Kidney (tissue), 22 donors: ENCODE measurements at places on chromosomes 3 and 15.

DNA sequence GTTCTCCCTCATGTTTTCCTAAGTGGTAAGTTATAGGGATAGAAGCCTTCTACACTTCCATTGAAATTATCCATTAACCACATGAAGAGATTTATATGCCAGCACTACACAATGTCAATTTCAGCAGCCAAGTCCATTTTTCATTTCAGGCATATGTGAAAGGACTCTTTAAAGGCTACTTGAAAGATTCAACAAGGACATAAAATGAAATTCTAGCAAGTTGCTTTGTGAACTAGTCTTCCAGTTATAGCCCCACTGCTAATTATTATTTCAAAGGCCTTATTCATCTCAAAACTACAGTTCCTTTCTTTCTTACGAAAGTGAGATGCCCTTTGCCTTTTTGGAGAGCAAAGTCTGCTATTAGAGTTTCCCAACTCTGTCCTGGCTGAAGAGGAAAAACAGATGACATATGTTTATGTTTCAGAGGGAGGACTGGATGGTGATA is 66.0 kb upstream of the SLC2A2 start:
- DNase-seq: peak; percentile 44

- peak; percentile 33 for DNase-seq
These were observed 52.0 kb upstream of the LRIG1 start for GRCh38 chr3:66552846-66553245.

GRCh38 chr15:82943176-82943575 is 9.3 kb downstream of the HOMER2 start:
- no peak for DNase-seq

- no peak for DNase-seq
These were observed 222.8 kb downstream of the ADAMTS9 start for GRCh38 chr3:64464955-64465354.

- DNase-seq: no peak
These were observed 60.6 kb downstream of the TCF12 start for GRCh38 chr15:56978898-56979662.

GRCh38 chr3:53160061-53160659 is 849 bp upstream of the PRKCD start:
- no peak for DNase-seq

- no peak for DNase-seq
These were observed 845.9 kb downstream of the TBL1XR1 start for GRCh38 chr3:176351408-176351807.

- no peak for DNase-seq
These were observed 70.8 kb downstream of the RAB11A start for GRCh38 chr15:65939901-65940617.

DNA sequence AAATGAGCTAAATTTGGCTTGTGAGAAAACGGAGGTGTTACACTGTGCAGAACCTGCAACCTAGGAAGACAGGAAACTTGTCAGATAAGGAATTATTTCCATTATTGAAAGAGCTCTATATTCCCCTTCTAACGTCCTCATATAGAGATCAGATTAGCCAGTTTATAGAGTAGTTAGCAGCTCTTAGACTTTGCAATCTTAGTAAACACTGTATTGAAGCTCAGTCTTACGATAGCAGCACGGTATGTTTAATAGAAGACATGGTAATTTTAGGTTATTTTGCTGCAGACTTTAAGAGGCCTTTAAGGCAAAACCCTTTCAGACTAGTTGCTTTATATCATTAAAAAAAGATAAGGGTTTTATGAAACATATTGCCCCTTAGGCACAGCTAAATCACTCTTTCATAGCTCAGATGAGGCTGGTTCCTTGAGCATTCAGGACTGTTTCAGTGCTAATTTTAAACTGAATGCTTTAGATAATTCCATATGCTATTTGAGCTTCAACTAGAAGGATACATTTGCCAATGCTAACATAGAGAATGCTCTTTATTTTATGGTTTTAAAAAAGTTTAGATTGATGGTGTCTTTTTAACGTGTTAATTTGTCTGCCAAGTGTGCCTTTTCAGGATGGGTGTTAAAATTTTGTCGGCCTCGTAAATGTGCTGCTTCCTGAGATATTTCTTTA is 234.3 kb downstream of the PYDC2 start:
- DNase-seq: peak; percentile 4

- peak; percentile 79 for DNase-seq
These were observed 26.8 kb upstream of the SEMA4B start for GRCh38 chr15:90174140-90174875.

DNA sequence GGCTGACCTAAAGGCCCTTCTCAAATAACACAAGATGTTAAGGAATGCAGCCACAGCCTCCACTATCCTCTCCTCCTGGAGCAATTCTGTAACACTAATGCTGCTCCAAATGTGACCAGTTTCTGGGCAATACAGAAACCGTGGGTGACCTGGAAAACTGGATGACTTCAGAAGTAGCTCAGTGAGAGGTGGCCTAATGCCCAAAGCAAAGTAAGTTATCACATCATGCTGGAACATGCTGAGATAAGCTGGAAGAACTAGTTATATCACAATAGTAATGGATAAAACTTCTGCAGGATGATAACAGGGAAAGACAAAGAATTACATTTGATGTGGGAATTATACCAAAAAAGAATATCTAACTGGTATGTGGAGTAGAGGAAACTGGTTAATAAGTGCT is 72.0 kb downstream of the DHX30 start:
- no peak for DNase-seq

GRCh38 chr3:11629716-11630115 is 14.0 kb downstream of the VGLL4 start:
- DNase-seq: no peak

- no peak for DNase-seq
These were observed 49.3 kb downstream of the ADAMTS9 start for GRCh38 chr3:64638511-64638910.

GRCh38 chr15:82681371-82681770 is 28.3 kb downstream of the AP3B2 start:
- DNase-seq: no peak

DNA sequence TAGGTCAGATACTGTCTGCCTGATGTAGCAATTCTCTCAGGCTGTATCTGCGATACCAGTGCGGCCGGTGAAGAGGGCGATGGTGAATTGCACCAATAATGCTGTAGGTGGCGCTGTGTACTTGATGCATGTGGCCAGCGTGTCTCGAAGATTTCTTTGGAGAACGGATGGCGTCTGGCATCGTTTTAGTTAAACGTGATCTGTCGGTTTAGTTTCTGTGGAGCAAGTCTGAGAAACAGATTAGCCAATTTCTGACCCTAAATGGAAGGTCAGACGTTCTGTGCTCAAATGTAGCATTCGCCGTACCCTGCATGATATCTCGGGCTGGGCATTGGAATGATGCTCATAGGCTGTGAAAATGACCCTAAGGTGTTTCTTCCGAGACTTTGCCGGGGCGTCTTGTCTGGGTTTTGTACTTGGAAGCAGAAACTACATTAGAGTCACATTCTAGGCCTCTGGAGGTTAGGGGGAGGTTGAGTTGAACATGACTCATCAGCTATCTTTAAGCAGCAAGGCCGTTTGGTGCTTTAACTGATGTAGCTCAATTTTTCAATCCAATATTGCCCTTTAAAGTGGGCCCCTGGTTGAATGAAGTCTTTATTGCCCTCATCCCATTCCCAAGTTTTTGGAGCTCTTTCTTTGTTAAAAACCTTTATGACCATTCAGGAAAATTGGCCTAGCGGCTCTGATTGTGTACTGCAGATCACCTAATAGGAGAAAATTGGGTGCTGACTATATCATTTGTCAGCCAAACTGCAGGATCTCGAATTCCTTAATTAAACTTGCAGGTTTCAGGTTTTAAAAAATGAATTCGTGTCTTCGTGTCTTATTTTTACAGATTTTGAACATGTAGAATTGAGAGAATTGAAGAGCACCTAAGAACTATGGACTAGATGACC is 80.0 kb downstream of the SQOR start:
- DNase-seq: peak; percentile 73

DNA sequence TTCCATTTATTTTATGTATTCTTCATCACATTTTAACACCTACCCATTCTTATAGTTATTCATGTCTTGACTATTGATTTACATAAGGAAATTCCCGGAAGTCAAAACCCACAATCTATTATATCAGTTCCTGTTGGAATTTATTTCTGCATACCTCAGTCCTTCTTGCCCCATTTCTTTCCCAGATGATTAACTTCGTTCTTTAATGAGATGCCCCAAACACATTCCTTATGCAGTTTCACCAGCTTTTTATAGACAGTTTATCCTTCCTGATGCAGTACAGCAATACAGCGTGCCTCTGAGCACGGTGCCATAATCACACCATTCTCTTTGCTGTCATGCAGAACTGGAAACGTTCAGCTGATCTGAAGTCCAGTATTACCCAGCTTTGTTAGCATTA is 175.8 kb upstream of the NANOGP8 start:
- no peak for DNase-seq

DNA sequence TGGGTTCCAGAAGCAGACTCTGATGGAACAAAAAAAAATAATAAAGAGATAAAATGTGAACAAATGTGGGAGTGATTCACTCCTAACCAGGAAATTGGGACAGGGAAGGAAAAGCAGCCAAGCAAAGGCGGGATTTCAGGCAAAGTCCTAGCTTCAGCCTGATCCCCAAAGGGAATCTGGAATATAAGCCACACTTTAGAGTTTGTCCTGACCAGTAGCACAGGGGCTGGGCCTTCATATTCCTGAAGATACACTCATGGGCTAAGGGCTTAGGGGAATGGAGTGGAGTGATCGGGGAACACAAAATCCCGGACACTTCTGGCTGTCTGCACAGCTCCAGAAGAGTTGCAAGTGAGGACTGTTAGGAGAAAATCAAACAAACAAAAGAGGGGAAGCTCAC is 135.0 kb upstream of the COL8A1 start:
- no peak for DNase-seq

- DNase-seq: no peak
These were observed 112.6 kb downstream of the ERC2 start for GRCh38 chr3:56355570-56356185.

- DNase-seq: peak; percentile 48
These were observed 28.7 kb downstream of the ATRIP start for GRCh38 chr3:48475188-48475587.

- DNase-seq: no peak
These were observed 14.6 kb downstream of the HEMK1 start for GRCh38 chr3:50583897-50584296.

DNA sequence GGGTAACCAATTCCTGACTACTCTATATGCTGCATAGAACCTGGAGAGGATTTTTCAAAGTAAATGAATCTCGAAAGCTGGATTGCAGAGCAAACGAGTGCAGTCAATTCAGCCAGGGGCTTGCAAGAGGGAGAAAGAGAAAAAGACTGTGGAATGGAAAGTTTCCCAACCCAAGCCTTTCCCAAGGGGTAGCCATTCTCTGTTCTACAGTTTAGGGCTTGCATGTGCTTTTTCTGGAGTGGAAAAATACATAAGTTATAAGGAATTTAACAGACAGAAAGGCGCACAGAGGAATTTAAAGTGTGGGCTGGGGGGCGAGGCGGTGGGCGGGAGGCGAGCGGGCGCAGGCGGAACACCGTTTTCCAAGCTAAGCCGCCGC is 511 bp upstream of the RARB start:
- no peak for DNase-seq

DNA sequence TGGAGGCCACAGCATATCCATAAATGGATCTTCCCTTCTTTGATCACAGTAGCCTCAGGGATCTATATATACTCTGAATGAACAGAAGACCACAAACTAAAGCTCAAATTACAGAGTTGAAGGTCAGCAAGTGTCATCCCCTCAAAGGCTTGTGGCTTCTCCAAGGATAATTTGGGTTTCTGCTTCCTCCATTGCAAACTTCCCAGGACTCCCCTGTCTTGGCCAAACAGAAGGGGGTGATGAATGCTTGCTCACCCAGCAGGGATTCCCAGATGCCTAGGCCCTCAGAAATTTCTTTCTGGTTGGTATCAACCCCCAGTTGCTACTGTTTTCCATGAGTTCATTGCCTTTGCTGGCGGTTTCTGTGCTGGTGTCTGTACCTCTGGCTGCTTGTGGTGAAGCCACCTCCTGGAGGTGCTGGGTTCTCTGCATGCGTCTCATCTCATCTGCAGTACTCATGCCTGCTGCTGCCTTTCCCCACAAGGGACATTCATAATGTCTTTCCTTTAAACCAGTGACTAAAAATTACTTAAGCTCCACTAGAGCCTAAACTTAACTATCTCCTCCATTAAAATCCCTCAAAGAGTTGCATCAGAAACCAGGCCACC is 17.7 kb downstream of the ENTPD3 start:
- no peak for DNase-seq

DNA sequence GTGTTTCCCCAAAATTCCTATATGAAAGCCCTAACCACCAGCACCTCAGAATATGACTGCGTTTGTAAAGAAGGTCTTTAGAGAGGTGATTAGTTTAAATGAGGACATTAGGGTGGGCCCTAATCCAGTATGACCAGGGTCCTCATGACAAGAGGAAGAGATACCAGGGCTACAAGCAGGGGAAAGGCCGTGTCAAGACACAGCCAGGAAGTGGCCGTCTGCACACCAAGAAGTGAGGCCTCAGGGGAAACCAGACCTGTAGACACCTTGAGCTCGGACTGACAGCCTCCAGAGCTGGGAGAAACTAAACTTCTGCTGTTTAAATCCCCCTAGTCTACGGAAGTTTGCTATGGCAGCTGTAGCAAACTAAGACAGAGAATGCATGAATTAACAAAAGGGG is 14.2 kb downstream of the KIF7 start:
- no peak for DNase-seq

GRCh38 chr3:49718858-49719213 is 648 bp downstream of the AMIGO3 start:
- no peak for DNase-seq

DNA sequence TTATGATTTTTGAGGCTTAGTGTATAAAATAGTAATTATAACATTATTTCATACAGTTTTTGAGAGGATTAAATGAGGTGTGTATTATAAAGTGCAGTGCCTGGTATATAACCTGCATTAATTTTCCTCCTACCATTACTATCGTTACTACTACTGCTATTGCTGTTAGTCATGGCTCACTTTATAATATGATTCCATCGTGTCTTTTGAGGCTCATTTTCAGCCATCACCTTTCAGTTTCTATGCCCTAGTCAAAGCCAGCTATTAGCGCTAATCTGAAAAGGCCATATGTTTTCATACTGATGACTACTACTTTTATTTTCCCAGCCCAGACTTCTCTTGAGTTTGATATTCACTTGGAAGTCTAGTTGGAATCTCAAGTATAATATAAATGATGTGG is 5.5 kb downstream of the MEF2A start:
- no peak for DNase-seq

- no peak for DNase-seq
These were observed 30.1 kb downstream of the TOMM70 start for GRCh38 chr3:100370756-100371155.

GRCh38 chr15:29102911-29103823 is 166.5 kb downstream of the NSMCE3 start:
- peak; percentile 78 for DNase-seq

DNA sequence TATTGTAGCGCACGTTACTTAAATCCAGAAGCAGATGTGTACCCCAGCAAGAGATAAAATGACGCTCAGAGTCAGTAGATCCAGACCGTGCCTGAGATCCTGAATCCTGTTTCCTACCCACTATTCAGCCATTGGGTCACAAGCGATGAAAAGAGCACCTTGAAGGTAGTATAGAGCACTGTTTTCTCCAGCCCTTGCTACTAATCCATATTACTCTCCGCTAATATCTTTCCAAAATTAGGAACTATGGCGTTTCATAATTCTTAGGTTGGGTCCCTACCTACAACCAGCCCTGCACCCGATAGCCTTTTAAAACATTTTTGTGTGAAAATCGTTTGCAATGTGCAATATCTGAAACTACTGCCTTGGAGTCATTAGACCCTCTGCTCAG is 596 bp downstream of the BTD start:
- no peak for DNase-seq

- DNase-seq: no peak
These were observed 169.9 kb upstream of the CTNNB1 start for GRCh38 chr3:41029356-41029755.
